Cerebellar nuclear complex (tissue), 1 donor: ENCODE measurements at places on chromosomes 7 and 10.

- no peak for DNase-seq
Measured at GRCh38 chr10:70549962-70550458, 52.5 kb downstream of the PRF1 start.

DNA sequence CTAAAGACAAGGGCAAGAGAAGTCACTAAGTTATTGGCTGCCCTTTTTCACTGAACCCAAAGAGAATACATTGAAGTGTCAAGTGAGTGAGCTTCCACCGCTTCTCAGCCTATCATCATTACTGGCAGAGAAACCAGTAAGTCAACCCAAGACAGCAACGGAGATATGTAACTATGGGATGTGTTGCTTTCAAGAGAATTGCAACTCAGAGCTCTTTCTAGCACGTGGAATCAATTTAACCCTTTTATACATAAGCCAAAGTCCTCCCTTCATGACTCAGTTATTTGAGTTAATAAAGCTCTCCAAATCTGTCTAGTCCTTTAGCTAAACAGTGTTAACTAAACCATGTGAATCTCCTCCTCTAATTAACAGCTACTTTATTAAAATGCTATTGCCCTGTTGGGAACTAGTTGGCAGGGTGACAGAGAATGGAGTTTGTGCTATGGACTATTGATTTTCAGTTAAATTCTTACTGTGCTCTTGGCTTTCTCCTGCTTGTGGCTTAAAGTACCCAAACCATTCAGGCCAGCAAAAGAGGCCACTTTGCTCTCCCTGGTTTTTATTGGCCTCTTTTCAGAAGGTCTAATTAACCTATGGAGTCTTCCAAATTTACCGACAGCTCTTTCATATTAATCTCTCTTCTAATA, 287.7 kb downstream of the NRG3 start:
- DNase-seq = no peak

DNA sequence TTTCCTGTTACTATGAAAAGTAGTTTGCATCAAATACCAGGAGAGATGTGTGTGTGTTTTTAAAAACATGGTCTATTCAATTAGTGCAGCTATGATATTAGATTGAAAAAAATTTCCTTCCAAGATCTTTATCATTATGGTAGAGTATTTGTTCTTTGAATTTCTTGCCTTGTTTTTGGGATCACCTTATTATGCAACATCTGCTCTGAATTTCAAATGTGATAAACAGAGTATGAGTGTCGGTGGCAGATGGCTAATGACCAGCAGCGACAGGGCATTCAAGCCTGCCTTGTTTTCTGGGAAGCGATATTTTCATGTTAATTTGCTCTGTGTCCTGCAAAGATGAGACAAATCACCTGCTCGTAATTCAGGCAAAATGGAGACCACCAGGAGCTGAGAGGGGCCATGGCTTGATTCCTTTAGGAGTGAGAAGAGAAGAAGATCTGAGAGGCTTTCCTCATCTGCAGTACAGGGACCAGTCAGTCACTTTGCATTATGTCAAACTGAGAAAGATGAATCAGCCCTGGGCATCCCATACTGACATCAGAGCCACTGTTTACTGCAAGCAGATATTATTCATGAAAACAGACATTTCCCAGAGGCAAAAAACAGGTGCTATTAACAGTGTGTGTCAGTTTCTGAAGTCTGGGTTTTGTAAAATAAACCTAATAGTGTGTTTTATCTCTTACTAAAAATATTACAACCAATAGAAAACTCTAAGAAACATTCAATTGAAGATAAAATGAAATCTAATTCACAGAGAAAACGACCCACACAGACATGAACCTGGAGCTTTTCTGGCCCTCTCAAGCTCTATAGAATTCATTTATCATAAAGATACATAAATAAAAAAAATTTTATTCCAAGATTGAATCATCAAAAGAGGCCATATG, 67.6 kb downstream of the CDK6 start:
- no peak for DNase-seq

- DNase-seq = no peak
Measured at GRCh38 chr10:68135922-68136792, 26.9 kb downstream of the MYPN start.

GRCh38 chr7:103425177-103425576, 20.8 kb downstream of the SLC26A5 start:
- no peak for DNase-seq
